MM.1S (cell line): ENCODE measurements at places on chromosomes 5 and 9.

DNA sequence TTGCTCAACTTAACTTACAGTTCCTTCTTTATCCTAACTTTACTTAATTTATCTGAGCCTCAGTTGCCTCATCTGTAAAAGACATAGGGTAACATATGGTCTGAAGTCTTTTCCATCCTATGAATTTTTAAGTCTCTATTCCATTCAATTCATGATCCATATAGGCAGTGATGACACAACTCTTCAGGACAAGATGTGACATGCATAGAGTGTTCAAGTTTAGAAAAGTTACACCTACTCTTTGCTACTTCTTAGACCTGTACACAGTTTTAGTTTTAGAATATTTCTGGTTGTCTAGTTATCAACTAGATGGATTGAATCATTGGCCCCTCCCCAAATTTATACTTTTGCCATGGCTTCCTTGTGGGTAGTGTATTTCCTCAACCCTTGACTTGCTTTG, 50.7 kb upstream of the ELL2 start:
- DNase-seq: no peak

GRCh38 chr5:178866946-178867345, 7.2 kb downstream of the ZNF354B start:
- no peak for DNase-seq

- DNase-seq: no peak
Measured at GRCh38 chr5:180135128-180135955, 63.8 kb upstream of the RNF130 start.

DNA sequence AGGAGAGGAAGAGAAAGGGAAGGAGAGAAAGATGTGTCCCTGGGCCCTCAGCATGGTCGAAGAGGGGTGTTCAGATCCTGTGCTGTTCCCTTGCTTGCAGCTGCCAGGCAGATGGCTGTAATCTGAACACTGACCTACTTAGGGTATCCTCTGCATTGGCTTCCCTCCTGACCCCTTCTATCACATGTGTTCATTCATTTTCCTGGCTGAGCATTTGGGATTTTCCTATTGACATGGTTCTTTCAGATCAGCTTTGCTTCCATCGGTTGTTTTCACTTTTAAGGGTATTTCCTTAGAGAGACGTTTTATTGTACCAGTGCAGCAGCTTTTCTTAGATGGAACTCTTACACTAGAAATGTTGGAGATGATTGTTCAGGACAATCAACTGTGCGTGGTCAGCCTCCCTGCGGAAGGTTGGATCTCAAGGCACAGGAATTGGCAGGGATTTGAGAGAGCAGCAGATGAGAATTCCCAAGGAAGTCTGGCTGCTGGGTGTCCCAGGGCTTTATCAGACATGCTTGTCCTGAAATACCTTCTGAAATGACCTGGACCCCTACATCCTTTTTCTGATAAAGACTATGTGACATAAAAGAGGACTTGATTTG, 26.0 kb downstream of the ACTBL2 start:
- no peak for DNase-seq

DNA sequence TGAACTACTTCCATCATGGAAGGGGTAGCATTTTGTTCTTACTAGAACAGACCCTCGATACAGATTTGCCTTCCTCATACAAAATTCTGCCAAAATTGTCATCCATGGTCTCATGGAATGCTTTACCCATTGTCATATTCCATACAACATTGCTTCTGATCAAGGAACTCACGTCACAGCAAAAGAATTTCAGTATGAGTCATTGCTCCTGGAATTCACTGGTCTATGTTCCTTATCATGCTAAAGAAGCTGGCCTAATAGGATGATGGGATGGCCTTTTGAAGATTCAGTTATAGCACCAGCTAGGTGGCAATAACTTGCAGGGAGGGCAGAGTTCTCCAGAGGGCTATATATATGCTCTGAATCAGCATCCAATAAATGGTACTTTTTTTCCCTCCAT, 18.2 kb upstream of the FNIP1 start:
- DNase-seq: no peak

- DNase-seq: no peak
Measured at GRCh38 chr5:170164087-170164486, 58.4 kb downstream of the FOXI1 start.
